HFFc6 (cell line): ENCODE measurements at places on chromosomes 1 and 21. TPM values are rescaled to one million over a fixed set of nuclear protein-coding genes. Genes with fewer than 3 reads are reported as not detected.
A peak's percentile ranks its signal among the peaks of the same experiment; 100 is the strongest.

DNA sequence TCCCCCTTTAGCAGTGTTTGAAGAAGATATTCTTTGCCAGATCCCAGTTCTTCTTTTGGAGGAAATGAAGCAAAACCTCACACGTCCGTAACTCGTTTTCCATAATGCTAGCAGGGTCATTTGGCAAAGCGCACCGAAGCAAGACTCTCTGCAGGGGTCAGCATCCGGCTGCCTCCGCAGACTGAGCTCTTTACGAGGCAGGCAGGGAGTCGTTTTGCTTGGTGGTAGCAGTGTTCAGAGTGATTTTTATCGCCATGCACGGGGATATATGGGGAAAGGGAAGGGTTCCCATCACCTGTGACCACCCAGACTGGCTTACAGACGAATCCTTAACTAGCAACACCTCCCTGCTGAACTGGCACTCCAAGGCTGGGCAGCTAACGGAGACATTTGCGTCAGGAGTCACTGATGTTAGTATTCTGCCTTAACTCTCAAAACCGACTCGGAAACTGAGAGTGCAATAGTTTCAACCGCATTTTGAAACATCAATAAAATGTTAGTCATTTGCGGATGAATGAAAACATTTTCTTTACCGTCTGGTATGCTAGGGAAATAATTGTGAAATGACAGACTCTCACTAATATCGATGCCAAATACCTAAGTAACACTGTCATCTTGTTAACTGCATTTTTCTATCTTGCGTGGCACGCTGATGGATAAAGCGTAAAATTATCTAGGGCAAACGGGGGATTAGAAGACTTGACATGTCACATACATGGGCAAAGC is 2.2 kb upstream of the NEGR1 start:
- DNase-seq, result peak; percentile 99

GRCh38 chr1:201551877-201552731 is 13.2 kb downstream of the NAV1 start:
- peak; percentile 75 for DNase-seq

DNA sequence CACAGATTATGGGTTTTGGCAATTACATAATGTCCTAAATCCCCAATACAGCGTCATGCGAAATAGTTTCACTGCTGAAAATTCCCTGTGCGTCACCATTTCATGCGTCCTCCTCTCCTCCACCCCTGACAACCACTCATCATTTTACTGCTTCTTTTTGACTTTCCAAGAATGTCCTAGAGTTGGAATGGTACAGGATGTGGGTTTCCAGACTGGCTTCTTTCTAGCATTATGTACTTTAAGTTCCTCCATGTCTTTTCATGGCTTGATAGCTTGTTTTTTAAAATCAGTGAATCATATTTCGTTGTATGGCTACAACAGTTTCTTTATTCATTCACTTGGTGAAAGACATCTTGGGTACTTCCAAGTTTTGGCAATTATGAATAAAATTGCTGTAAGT is 7.4 kb downstream of the NBPF3 start:
- no peak for DNase-seq

DNA sequence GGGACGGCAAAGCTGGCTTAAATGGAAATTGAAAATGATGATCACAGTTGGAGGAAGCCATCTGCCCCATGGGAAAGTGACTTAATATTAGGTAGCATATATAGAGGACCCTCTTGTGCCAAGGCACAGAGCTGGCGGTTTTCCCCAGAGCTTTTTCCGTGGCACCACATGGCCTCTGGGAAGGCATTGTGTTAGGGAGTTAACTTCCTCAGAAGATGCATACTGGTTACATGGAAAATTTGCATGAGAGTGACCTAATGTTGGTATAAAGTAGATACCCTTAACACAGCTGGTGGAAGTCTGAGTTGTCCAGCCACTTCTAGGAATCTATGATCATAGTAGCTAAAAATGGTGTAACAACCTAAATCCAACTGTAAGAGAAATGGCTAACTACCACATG is 27.3 kb downstream of the CAP1 start:
- no peak for DNase-seq

DNA sequence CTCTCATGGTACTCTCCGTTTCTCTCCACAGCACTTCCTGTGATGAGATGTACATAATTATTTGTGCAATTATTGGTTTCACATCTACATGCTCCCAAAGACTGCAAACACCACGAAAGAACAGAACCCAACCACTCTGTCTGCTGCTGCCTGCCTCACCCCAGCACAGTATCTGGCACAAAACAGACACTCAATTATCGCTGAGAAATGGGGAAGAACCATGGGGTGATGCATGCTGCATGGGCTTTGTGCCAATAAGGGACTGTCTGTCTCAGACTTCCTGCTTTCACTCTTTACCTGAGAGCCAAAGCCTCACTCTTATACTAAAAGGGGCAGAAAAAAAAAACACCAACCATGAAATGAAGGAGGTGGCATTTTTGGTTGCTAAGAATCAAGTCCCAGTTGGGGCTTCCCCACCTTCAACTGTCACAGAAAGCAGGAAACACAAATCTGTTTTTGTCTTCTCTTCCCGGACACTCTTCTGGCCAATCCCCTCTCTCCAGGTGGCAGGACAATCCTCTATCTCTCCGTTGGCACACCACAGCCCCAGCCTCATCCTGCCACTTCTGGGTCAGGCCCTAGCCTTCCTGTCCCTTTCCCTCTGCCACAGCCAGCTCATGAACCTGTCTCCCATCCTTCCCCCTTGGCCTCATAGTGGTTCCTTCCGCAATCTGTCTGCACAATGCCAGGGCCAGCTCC is 82.0 kb downstream of the TGFBR3 start:
- no peak for DNase-seq

- no peak for DNase-seq
Observed at GRCh38 chr1:154714052-154714623, 106.2 kb upstream of the ADAR start.

DNA sequence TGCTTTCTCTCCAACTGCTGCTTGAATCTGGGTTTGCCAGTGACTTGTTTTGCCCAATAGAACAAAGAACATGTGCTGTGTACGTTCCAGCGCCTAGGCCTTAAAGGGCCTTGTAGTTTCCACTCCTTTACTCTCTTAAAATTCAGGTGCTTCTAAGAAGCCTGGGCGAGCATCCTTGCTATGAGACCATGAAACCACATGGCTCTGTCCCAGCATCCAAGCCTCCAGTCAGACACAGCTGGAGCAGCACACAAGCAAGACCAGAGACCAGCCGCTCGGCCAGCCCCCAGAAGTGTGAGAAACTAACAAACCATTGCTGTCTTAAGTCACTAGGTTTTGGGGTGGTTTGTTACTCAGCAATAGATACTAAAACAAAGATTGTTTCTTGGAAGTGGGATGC is 15.1 kb downstream of the PLEKHO1 start:
- no peak for DNase-seq

GRCh38 chr1:184545601-184546000 is 158.8 kb downstream of the C1orf21 start:
- DNase-seq, result peak; percentile 50

GRCh38 chr1:1298861-1299685 is 8.7 kb downstream of the ACAP3 start:
- no peak for DNase-seq

DNA sequence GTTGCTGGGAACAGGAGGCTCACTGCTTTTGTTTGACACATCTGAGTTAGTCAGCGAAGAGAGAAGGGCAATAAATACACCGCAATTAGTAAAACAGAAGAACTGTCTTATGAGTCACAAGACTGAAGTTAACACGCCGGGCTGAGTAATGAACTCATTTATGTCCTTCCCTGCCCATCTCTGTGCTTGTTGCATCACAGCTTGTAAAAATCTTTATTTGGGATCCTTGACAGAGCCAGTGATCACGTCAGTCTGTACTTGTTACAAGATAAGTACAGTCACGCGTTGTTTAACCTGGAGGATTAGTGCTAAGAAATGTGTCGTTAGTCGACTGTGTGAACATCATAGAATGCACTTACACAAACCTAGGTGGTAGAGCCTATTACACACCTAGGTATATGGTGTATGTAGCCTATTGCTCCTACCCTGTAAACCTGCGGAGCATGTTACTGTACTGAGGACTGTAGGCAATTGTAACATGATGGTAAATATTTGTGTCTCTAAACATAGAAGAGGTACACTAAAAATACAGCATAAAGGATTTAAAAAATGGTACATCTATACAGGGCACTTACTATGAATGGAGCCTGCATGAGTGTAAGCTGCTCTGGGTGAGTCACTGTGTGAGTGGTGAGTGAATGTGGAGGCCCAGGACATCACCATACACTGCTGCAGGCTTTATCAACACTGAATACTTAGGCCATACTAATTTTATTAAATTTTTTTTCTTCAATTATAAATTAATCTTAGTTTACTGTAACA is 272.2 kb downstream of the TNR start:
- DNase-seq, result peak; percentile 32

DNA sequence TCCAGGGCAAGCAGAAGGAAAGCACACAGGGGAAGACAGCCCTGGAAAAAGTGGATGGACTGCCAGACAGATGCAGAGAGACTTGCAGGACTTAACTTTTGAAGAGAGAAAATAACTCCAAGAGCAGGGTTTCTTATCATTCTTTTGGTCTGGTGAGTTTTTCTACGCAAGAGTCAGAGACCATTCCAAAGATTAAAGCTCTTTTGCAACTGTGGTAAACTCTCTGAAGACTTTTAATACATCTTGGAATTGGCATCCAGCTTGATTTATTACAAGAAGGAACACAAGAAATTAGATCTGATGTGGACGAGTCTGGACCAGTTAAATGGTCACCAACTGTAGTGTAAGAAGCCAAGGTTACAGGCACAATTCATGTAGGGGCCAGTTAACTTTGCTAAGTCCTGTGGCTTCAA is 153.4 kb downstream of the SIPA1L2 start:
- DNase-seq, result no peak

DNA sequence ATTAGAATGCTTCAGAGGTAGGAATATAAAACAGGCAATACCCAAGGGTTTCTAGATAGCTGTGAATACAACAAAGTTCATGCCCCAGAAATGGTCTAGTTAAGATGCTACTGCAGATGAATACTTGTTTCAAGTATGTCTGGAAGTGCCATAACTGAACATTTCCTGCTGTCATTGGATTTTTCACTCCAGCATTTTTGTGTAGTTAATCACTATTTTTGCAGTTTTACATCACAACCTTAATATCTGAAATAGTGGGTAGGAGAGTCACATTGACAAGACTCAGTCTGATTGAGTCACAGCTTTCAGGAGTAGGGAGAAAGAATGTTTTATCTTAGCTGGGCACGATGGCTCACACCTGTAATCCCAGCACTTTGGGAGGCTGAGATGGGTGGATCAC is 126.4 kb upstream of the C1orf21 start:
- DNase-seq, result peak; percentile 74

The ANKRD65 gene
- not detected in 3 replicates for total RNA-seq

The TMIGD3 gene
- not detected in 3 replicates for total RNA-seq

The SLAMF8 gene
- 0.39 and 0.54 TPM in 2 replicates for total RNA-seq

The SPRR2F gene
- total RNA-seq, result not detected in 2 replicates

The LRRC47 gene
- 43.0 to 50.5 TPM (median 46.5 TPM) in 3 replicates for total RNA-seq

The FAM72D gene
- 0.94 and 1.5 TPM in 2 replicates for total RNA-seq

The MRPS21 gene
- 75.5 to 91.1 TPM (median 89.6 TPM) in 3 replicates for total RNA-seq

The CFHR2 gene
- total RNA-seq, result not detected in 3 replicates
